ENCODE measurements at places on chromosomes 1 and 21.

DNA sequence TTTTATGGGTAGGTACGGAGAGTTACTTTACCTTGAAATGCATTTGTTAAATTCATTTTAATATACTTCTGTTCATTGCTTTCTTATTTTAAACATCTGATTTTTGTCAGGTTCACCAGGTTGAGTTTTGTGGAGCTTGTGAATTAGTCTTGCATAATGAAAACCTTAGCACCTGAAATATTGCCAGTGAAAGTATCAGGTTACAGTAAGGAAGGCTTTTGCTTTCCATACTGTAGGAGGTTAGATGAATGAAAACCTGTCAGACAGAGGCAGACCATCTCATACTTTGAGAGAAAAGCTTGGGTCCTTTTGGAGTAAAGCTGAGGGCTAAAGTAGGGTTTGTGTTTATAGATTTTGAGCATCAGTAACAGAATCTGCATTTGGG, 34.7 kb downstream of the THRAP3 start:
- DNase-seq: no peak

DNA sequence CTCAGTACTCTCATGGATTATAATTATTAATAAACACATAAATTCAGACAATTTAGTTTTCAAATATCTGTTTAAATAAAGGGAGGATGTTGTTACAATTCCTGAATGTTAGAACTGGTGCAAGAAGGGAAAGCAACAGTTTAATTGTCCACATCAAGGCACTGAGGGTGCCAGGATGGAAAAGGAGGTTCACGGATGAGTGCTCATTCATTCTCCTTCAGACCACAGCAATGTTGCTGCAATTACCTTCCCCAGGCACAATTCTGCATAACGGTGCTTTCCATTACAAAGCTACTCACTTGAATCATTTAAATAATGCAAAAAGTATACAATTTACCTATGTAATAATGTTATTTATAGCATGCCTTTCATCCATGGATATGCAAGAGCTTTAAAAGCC, 52.3 kb upstream of the COG2 start:
- no peak for DNase-seq

DNA sequence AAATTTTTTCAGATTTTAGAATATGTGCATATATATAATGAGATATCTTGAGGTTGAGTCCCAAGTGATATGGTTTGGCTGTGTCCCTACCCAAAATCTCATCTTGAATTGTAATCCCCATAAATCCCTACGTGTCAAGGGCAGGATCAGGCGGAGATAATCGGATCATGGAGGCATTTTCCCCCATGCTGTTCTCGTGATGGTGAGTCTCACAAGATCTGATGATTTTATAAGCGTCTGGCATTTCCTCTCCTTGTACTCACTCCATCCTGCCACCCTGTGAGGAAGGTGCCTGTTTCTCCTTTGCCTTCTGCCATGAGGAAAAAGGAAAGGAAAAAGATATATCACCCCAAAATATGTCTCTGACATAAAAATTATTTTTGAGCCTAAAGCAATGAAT, 64.6 kb downstream of the TOR3A start:
- DNase-seq: no peak

GRCh38 chr1:86521522-86521891, 25.4 kb upstream of the CLCA4 start:
- DNase-seq: no peak

GRCh38 chr1:68015369-68015768, 35.1 kb downstream of the DIRAS3 start:
- DNase-seq: no peak

- no peak for DNase-seq
Measured at GRCh38 chr21:39350094-39351005, 1.5 kb upstream of the HMGN1 start.

- no peak for DNase-seq
Measured at GRCh38 chr1:18149027-18149641, 41.5 kb downstream of the IGSF21 start.
